ENCODE measurements at places on chromosomes 3 and 15.

- no peak for DNase-seq
Observed at GRCh38 chr3:160707187-160707794, 30.3 kb downstream of the ARL14 start.

DNA sequence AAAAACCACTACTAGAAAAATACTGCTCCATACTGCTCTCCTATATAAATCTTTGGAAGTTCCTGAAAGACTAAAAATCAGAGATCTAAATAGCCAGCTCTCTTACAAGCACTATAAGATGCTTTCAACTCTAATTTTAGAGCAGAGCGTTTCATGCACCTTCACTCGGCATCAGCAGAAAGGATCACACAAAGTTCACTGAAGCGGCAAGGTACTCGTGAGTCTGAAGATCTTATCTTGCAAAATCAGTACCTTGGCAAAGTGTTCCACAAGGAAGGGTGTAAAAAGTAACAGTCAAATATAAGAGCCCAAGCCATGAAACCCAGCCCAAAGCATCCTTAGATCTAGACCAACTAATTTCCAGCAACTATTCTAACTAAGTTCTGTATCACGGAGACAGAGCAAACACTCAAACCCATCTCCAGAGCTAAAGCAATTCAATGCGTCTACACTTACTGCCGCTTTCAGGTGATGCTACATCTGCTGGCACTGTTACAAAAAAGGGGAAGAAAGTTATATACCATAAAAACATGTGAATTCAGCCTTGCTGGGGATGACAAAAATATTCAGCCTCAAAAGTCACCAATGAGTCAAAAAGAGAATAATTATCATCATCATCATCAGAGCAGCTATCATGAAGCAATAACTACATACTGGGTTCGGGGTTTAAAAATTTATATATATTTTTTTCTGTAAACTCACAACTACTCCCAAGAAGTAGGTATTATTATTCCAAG lies 16.3 kb downstream of the VPS39 start:
- no peak for DNase-seq

DNA sequence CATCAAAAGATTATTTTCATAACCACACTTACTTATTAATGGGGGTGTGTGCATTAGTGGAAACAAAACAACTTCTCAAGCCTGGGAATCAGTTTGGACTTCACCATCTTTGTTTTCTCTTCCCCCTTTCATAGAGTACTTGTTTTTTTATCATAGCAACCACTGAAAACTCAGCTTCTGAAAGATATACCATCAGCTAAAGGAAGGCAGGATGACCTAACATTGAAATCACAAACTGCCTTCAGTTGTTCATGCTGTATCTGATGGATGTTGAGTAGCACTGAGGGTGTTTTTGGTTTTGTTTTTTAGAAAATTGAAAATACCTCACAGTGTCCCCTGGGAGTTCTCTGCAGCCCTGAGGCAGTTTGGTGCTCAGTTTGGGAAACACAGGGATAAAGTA lies 46.5 kb downstream of the NEK10 start:
- no peak for DNase-seq

DNA sequence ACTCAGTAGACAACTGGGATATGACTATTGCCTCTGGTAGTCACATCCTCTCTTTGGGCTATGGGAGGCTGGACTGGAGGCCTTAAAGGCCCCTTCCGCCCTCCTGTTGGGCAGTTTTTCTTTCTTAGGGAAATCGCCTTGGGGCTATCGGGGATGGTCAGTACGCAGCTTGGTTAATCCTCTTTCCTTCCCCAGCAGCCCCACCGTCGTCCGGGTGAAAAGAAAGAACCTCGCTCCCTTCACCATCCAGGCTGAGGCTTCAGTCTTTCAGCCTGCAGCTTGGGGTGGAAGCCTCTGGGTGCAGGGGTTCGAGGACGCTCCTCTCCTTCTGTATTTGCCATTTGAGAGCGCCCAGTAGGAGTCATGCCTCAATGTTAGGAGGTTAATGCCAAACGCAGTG lies 641 bp upstream of the ST6GAL1 start:
- no peak for DNase-seq

DNA sequence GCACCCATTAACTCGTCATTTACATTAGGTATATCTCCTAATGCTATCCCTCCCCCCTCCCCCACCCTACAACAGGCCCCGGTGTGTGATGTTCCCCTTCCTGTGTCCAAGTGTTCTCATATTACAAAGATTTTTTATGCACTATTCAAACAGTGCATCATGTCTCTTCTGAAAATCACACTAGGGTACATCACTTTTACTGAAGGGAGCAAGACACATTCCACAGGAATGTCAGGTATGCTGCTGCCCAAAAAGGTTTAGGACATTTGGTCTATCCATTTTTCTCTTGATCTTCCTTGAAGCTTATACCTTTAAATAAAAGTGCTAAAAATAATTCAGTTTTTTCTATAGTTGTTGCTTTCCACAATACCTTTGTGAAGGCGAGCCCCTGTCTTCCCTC lies 9.2 kb upstream of the EPHA3 start:
- DNase-seq, result no peak
